ENCODE measurements at places on chromosomes 16 and 17. TPM values are rescaled to one million over a fixed set of nuclear protein-coding genes. Genes with fewer than 3 reads are reported as not detected.

- no peak for DNase-seq
Observed at GRCh38 chr17:11241611-11242226, 706 bp downstream of the SHISA6 start.

SOX15 gene
- total RNA-seq, result not detected

- DNase-seq, result no peak
Observed at GRCh38 chr16:21989133-21989532, 11.8 kb downstream of the PDZD9 start.

- DNase-seq, result no peak
Observed at GRCh38 chr16:717450-718245, 2.7 kb downstream of the METRN start.

CHD9NB gene
- 0.17 TPM for total RNA-seq

Measured in Daoy (cell line).